ENCODE measurements at places on chromosomes 3 and 15.

GRCh38 chr15:95162967-95163531 lies 931.7 kb downstream of the MCTP2 start:
- DNase-seq = no peak

DNA sequence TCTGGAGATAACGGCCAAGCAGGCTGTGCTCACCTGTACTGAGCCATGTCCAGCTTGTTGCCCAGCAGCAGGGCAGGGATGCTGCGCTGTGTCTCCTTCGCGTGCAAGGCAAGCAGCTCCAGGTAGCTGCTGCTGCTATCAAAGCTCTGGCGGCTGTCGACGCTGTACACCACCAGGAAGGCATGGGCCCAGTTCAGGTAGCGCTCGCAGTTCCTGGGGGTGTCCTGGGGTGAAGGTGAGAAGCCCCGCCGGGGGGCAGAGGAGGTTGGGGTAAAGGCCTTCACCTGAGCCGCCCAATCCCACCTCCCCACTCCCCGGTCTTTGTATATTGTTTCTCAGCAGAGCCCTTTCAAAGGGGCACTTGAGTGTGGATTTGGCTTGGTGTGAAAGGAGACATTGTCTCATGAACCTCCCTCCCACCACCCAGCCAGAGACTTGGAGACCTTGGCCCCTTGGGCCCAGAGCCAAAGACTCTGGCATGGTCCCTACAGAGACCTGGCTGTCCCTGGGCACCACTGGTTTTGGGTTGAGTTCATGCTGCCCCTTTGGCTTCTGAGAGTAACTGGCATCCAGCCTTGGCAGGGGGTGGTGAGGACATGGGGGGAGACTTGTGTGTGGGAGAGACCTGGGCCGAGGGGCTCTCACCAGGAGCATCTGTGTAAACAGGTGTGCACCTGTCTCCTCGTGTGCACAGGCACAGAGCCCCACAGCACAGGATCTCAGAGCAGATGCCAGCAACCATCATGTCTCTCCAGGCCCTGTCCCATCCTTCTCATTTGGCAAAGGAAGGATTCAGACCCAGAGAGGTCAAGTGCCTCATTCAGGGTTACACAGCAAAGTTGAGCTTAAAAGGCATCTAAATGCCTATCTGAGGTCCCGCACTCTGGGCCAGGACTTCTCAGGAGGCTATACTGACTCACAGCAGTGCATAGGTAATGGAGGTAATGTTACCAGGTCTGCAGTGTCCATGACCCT lies 9.1 kb downstream of the RASL12 start:
- no peak for DNase-seq

DNA sequence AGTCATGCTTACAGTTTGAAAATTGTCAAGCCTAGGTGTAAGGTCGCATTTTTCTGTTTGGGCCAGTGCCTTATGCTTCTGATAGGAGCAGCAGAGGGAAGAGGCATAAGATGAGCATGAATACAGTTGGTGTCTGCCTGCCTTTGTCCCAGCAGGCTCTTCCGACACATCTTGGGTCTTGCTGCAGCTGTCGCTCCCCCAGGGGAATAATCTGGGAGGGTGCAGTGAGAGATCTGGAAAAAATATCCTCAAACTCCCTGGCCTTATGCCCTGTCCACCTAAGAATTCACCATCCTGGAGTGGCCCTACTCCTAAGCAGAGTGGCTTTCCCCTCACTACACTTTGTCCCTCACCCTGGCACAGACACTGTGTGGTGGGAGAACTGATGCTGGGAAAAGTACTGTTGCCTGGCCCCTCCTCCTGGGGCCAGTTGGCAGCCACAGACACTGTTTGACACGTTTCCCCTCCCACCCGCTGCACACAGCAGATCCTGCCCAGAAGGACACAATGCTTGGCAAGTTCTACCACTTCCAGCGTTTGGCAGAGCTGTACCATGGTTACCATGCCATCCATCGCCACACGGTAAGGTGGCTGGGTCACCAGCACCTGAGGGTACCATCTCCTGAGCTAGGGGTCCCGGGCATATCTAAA lies 21.1 kb upstream of the RHO start:
- no peak for DNase-seq

- DNase-seq = peak; percentile 32
These were observed 2.8 kb downstream of the CLSTN2 start for GRCh38 chr3:139937674-139938279.

DNA sequence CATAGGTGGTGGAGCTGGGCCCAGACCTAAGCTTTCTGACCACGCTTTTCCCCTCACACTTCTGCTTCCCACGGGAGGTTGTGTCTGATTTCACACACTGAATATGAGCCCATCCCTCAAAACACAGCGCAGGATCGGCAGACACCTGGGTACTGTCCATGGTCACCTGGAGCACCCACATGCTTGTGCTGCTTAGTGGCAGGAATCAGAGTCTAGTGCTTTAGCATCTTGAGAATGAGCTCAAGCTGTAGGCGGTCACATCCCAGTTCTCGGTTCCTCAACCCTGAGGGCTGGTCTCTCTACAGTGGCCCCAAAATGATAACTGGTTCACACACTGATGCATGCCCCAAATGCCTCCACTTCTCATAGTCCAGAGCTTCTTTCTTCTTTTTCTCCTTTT lies 111.0 kb downstream of the SEMA5B start:
- DNase-seq = no peak

DNA sequence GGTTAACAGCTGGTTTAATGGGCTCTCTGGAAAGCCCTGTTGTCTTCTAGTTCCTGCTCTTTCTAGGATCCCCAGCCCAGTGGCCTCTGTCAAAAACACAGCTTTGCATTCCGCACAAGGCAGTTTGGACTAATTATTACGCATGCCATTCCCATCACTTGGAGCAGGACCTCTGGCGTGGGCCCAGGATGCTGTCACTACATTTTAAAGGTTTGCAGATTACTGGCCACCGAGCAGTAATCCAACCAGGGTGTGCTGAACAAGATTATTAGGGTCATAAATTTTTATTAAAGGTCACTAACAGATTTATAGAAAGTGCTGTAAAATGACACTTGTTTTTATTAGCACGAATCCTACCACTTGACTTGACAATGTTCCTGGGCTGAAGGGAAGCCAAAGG lies 143.6 kb upstream of the SLC6A11 start:
- no peak for DNase-seq

Measured in activated CD4-positive, alpha-beta T cell treated with anti-CD3 and anti-CD28 coated beads, Interleukin-2, Interleukin-6, amounts not matched to agents 100 ng/mL and 50 ng/mL, durations not matched to agents 16 hours and 8 hours (primary cell).